ENCODE measurements at places on chromosomes 7 and 10. TPM values are rescaled to one million over a fixed set of nuclear protein-coding genes. Genes with fewer than 3 reads are reported as not detected.

PCDH15 gene
- total RNA-seq, result not detected

SMKR1 gene
- total RNA-seq, result 2.7 TPM

TNPO3 gene
- total RNA-seq, result 137 TPM

GRM8 gene
- total RNA-seq, result 1.4 TPM

FOXP2 gene
- 1.7 TPM for total RNA-seq

SEMA3E gene
- total RNA-seq, result 6.0 TPM

TSPAN33 gene
- 15.1 TPM for total RNA-seq
